Cardiac fibroblast (primary cell): ENCODE measurements at places on chromosomes 12 and 14.

DNA sequence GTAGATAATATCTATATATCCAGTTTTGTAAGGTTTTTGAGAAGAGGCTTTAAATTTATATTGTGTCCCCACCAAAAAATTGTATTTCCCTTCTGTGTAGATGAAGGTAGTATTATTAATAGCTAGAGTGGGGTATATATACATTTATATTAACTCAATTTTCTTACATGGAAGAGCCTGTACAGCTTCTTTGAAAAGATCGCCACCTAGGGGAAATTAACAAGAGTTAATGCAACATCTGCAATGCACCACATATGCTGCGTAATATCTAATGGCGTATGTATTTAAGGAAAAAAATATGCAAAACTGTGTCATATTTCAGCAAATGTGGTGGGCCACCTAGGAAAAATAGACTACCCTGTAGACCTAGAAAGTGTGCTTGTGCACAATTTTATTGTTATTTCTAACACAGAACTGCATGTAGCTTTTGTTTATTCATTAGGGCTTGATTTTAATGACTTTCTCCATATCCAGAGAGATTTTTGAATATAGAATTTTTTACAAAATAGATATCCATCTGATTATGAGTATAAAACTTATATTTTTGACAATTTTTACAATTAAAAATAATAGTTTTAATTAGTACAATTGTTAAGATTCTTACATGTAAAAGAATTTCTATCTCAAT is 14.0 kb downstream of the CCER1 start:
- DNase-seq = peak; percentile 85

GRCh38 chr12:71551529-71551928 is 111.9 kb downstream of the LGR5 start:
- DNase-seq = peak; percentile 65

DNA sequence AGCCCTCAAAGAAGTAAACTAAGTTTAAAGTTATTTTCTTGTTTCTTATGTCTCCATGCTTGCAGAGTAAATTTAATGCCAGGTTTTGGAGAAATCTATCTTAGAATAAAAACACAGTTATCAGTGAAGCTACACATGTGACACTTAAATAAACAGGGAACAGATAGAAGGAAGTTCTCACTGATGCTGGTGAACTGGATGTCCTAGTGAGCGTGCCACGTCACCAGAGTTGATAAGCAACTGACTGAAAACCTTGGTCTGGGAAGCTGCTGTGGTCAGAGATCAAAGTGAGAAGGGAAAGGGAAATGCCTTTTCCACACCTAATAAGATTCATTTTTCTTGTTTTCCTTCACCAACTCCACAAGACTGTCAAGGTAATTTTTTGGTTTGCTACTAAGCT is 74.8 kb upstream of the PCED1B start:
- peak; percentile 36 for DNase-seq

DNA sequence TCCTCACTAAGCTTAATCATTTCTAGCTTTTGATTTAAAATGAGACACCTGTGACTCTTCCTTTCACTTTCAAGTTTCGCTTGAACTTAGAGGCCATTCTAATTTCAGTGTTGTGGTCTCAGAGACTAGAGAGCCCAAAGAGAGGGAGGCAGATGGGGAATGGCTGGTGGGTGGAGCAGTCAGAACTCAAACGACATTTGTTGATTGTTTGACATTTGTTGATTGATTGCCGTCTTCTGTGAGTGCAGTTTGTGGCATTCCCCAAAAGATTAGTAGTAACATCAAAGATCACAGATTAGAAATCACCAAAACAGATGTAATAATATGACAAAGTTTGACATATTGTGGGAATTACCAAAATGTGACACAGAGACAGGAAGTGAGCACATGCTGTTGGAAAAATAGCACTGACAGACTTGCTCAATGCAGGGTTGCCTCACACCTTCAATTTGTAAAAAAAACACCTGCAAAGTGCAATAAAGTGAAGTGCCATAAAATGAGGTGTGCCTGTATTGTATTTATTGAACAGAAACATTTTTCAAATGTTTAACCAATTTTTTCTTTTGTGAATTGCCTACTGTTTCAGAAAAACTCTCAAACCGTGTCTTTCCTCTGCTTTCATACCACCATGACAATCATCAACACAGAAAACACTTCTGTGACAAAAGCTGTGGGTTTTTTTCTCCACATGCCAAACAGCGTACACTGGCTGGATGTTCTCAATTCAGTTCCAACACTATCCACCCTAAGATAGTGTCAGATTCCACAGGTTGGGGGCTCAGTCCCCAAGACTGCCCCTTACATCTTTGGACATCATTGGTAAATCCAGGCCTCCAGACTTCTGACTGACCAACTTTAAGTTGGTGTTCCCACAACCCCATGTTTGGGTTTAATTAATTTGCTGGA is 376.3 kb upstream of the RGS6 start:
- DNase-seq = peak; percentile 74

GRCh38 chr14:103019826-103020225 is 37.5 kb downstream of the CDC42BPB start:
- DNase-seq = peak; percentile 9

DNA sequence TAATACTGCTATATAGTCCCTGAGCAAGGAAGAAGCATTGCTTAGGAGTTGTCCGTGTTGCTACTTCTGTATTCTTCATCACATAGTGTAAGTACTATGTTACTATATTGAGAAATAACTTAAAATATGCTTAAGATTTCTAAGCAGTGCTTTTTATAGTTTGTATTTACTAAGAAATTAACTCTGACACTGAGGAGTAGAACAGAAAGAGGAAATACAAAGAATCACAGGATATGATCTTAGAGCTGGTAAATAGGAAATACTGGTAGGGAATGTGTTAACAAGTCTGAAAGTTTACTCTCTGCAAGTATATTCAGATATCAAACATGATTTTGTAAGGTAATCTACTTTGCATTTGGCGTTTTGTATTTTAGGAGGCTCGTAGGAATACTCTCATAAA is 15.5 kb downstream of the XPOT start:
- no peak for DNase-seq

DNA sequence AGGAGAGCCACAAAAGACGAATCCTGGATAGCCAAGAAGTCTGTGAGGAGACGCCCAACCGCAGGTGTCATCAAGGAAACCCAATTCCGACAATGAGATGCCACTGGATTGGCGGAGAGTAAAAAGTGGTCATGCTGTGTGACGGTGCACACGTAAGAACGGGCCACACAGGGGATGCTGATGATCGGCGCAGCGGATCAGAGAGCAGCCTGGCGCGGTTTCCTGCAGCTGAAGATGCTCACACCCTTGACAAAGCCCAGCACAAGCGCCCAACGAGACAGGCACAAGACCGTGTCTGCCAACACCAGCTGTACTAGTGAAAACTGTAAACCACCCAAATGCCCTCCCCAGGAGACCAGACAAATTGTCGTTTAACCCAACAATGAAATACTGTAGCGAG is 55.8 kb downstream of the CCDC85C start:
- DNase-seq = no peak

GRCh38 chr14:103308717-103309616 is 25.1 kb upstream of the EIF5 start:
- DNase-seq = no peak

DNA sequence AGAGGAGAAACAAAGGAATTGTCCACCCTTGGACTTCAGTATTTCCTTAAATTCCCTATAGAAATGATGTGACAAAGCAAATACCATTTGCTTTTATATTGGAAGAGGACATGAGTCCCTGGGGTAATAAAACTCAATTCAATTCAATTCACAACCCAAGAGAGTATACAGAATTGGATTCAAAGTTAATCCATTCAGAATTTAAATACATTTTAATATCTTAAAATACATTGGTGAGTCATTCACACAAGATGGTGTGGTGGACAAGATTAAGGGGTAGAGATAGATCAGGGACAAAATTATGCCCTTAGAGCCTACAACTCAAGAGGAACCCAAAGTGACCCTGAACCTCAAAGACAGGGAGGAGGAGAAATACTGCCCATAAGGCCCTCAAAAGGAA is 495.0 kb upstream of the TMPO start:
- no peak for DNase-seq
